Tibial nerve (tissue), 4 donors: ENCODE measurements at places on chromosomes 16 and 17.

GRCh38 chr17:57747221-57748017 lies 2.3 kb upstream of the CCDC182 start:
- peak; percentile 17 for DNase-seq

GRCh38 chr17:80961541-80962330 lies 29.9 kb upstream of the CHMP6 start:
- no peak for DNase-seq

- DNase-seq = no peak
Measured at GRCh38 chr16:23917621-23918020, 81.8 kb downstream of the PRKCB start.

DNA sequence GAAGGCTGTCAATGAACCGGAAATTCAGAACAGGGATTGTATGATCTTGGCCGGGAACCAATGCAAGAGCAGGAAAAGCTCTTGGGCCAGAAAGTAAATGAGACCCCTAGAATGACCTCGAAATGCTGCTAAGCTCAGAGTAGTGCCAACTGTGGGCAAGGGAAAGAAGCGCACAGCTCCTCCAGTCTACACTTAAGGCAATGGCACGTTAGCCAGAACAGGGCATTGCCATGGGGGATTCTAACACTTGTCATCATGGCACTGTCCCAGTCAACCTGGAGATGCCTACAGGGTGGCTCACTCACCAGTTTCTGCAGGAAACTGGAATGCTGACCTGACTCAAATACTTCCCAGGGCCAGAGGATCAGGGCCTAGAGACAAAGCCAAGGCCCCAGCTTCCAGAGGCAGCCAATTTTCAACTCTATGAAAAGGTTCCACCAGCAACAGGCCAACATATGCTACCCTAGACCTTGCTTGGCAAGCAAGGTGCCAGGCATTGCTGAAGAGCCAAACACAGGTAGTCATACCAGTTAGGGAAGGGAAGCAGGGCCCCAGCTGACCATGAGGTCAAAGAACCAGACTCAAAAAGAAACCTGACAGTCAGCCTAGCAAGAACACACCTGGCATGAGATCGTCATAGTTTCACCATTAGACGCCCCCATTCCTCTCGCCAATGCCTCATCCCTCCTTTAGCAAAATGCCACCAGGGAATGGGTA lies 34.9 kb downstream of the ARHGAP17 start:
- DNase-seq = no peak

DNA sequence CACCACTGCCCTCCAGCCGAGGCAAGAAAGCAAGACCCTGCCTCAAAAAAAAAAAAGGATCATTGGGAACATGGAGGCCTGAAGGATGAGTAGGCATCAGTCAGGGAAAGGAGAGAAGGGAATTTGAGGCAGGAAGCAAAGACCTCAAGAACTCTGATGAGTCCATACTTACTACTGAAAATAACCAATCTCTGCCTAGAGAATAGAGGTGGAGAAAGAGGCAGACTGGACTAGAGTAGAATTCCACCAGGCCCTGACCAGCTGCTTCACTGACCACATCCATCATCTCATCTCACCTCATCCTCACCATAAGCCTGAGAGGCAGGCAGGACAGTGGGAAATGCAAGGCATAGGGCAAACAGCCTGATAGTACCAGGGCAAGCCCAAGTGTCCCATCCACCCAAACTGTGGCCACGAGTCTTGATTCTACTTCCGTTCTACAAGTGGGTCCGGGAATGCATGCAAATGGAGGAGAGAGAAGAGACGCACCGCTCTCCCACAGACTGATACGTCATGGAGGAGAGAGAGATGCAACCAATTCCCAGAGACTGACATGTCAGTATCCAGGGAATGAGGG lies 17.1 kb downstream of the ANKRD11 start:
- DNase-seq = no peak

GRCh38 chr16:56961851-56962281 lies at the start of gene CETP:
TSS of gene CETP (plus strand) at chr16:56961950. CDS start at chr16:56961980, 30 bp downstream.
- no peak for DNase-seq

DNA sequence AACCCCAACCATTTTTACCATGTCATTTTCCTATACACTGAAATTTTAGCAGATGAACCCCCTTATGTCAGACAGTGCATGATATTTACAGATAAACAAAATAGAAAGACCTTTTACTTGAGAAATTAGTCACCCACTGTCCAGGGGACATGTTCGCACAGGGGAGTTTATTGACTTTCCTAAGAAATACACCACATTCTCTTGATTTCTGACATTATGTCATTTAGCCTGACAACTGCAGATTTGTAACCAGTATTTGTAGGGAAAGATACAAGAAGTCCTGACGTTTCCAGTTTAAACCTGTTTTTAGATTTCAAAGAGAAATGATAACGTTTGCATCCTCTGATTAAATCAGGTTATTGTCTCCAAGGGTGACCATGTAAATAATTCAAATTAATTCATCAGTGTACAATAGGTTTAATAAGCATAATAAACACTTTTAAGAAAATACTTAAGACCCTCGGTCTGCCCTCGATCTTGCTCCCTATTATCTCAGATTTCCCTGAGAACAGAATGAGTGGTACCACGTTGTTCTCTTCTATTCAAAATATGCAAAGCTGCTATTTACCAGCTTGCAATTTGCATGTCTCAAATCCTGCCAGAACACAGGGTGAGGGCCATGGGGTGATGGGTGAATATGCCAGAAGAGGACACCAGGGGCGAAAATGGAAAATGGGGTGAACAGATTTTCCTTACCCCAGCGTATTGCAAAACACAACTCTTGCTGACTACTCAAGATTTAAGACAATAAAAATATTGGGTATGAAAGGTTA lies 2.1 kb upstream of the LYRM9 start:
- no peak for DNase-seq

- no peak for DNase-seq
Measured at GRCh38 chr16:65697521-65697920, 575.7 kb upstream of the CDH11 start.

GRCh38 chr16:55225972-55226542 lies 97.9 kb upstream of the IRX6 start:
- no peak for DNase-seq
